ENCODE measurements at places on chromosomes 12 and 14. TPM values are rescaled to one million over a fixed set of nuclear protein-coding genes. Genes with fewer than 3 reads are reported as not detected.
A peak's percentile ranks its signal among the peaks of the same experiment; 100 is the strongest.

DNA sequence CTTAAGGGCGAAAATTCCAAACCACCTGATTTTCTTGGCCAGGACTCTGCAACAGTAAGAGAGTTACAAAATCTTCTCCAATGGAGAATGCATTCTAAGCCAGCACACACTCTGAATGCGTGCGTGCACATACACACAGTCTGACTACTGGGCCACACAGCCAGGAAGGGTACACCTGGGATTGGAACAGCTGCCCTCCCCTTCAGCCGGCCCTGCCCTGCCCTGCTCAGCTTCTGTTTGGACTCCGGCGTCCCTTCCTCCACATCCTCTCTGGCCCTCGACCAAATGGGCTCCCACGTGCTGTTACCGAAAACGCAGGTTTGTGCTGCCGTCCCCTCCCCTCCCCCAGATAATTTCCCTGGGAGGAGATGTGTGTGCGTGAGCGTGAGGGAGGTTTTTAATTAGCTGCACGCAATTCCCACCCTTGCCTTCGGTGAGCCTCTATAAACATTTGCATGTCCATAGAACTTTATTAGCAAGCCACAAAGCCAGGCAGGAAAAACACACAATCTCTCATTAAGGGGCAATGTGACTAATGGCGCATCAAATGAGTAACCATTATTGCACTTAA lies 43.0 kb downstream of the CCNK start:
- DNase-seq: no peak

DNA sequence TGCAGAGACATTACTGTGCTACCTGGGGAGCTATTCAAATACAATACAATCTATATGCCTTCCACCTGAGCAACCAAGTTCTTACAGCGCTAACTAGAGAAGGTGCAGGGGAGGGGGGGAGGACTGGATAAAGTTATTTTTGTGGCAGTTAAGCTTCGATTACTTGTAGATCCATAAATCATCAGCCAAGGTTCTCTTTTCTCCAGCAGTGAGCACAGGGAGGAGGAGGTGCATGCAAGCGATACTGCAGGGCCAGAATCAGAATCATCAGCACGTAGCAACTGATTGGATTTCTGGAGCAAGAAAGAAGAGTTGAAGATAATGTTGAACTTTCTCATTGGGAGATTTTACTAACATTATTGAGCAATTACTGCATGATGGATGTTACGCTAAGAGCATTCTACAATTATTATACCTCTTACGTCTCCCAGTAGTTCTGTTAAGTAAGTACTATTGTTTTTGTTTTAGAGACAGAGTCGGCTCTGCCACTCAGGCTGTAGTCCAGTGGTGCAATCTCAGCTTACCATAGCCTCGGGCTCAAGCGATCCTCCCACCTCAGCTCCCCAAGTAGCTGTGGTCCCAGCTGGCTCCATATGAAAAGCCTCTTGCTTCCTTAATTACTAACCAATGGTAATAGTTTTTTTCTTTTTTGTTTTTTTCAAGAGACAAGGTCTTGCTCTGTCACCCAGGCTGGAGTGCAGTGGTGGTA lies 74.6 kb upstream of the EEA1 start:
- no peak for DNase-seq

DNA sequence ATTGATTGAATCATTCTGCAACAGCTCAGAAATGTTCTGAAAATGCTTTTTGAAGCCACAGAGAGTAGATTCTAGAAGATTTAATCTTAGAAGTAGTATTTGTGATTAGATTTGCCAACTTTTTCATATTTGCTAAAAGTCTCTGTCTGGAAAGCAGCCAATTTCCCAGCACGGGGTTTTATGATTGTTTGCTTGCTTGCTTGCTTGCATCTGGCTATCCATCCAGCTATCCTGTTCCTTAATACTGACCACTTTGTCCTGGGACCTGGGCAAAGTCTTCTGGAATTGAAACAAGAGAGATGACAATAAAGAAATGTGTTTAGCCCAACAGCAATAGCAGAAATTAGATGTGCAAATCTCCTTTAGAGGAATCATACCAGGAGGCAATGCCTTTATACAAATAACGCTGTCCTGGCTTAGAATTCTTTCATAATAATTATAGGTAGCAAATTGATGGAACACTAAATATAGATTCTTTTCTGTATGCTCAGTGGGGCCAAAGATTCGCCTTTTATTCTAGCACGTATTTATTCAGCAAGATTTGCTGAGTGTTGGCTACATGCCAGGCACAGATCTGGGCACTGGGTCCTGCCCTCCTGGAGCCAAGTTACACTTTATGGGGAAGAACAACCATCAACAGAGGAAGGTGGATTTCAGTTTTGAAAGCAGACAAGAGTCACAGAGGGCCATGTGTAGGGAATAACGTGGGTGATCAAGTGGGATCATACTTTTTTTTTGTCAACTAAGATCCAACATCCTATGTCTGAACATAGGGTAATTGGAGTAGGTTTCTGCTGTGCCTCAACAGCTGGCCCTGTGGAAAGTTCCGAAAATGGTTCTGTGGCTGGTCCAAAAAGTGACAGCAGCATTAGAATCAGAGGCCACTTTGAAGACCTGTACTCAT lies 25.3 kb downstream of the MYBPC1 start:
- DNase-seq: no peak

- no peak for DNase-seq
Measured at GRCh38 chr12:15222219-15222618, 1.0 kb upstream of the RERG start.

GRCh38 chr12:102534899-102535298 lies 54.5 kb upstream of the IGF1 start:
- DNase-seq: peak; percentile 19

GRCh38 chr12:10634427-10634826 lies 21.0 kb upstream of the MAGOHB start:
- DNase-seq: no peak

DNA sequence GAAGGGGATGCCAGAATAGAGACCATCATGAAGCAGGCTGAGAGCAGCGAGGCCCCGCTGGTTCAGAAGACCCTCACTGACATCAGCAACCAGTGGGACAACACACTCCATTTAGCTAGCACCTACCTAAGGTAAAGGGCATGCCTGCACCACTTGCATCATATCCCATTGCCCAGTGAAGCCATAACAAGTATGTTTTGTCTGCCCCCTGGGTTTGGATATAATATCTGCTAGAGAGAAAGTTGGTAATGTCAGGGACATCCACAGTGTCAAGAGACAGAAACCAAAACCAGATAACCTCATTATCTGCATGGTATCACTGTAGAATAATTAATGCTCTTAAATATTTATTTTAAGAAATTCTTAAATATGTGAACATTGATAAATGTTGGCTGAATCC lies 173.8 kb downstream of the SYNE2 start:
- no peak for DNase-seq

- no peak for DNase-seq
Measured at GRCh38 chr12:111242184-111242583, 126.7 kb downstream of the PHETA1 start.

DNA sequence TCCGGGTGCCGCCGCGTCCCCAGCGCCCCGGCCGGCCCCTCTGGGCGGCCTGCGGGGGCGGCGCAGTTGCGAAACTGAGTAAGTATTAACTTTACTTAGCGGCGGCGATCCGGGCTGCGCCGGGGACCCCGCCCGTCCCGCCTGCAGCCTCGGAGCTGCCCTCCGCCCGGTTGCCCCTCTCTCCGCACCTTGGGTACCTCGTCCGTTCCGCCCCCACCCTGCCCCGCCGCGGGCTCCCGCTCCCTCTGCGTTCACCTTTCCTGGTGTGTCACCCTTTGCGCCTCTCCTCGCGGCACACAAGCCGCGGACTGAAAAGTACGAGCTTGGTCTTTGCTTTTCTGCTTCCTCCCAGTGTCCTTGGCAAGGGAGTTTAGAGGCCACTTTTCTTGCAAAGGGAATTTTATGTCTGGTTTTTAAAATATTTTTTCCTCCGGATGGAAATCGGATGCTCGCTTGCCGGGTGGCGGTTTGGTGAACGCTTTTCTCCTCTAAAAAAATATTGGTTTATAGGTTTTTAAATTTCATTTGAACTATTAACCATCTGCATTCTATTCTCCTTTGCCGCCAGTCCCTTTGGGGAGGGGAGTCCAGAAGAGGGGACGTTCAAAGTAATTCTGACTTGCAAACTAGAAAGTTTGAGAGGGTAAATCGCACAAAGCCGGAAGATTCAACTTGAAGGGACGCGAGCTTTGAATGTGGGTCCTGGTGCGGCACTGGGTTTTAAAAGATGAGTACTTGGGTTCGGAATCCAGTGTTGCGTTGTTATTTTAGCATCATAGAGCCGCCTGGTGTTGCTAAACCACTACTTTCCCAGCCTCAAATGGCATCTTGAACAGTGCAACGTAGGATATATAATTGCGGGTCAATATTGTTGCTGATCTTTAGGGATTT lies 834 bp downstream of the RASSF8 start:
- DNase-seq: peak; percentile 33

- DNase-seq: no peak
Measured at GRCh38 chr12:38785381-38785780, 120.0 kb downstream of the CPNE8 start.

GRCh38 chr12:63397807-63398206 lies 246.8 kb upstream of the AVPR1A start:
- no peak for DNase-seq

GRCh38 chr12:124432376-124432775 lies 135.0 kb downstream of the NCOR2 start:
- DNase-seq: no peak

DNA sequence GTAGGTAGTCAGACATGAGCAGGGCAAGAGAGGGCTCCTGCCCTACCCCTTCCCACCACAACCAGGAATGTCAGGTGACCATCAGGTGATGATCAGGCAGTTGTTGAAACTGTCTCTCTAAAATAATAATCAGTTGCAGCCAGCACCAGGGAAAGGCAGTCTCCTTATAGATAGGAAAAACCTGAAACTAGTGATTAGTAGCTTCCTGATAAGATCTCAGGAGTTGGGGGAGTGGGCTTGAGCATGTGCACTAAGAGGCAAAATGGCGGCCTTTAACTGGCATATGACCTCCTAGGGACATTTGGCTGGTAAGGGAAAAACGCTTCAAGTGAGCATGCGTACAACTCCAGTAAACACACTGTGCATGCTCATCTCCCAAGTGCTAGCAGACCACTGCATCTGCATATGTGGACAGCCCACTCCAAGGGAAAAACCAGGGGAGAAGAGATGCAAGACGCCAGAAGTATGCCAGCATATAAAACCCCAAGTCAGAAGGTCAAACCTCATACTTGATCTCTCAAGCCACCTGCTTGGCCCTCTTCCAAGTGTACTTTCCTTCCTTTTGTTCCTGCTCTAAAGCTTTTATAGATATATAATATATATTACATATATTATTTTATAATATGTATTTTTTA lies 37.1 kb downstream of the TGFB3 start:
- DNase-seq: no peak

GRCh38 chr12:97520106-97520505 lies 57.5 kb downstream of the RMST start:
- DNase-seq: no peak

DNA sequence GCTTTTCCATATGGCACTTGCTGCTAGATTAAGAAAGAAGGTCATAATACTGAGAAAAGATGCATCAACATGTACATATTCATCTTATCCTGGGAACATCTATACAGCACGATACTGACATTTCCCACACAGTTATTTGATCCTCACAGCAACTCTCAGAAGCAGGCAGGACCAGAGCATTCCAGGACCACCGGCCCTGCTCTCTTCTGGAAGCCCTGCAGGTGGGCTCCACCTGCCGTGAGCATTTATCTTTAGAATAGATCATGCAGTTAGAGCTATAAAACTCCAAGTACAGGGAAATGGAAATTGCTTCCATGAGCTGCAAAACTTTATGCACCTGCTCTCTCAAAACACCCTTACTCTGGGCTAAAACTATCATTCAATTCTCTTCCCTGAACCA lies 5.5 kb upstream of the BDKRB1 start:
- no peak for DNase-seq

DNA sequence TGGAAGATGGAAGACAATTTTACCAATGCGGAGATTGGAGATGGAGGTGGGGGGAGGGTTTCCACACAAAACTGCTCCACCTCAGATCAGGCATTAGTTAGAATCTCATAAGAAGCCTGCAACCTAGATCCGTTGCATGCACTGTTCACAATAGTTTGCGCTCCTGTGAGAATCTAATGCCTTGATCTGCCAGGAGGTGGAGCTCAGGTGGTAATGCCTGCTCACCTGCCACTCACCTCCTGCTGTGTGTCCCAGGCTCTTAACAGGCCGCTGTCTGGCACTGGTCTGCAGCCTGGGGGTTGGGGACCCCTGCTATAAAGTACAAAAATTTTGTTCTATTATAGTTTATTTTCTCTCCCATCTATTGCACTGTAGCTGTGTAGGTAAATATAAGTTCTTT lies 84.9 kb upstream of the FOXG1 start:
- DNase-seq: no peak

DNA sequence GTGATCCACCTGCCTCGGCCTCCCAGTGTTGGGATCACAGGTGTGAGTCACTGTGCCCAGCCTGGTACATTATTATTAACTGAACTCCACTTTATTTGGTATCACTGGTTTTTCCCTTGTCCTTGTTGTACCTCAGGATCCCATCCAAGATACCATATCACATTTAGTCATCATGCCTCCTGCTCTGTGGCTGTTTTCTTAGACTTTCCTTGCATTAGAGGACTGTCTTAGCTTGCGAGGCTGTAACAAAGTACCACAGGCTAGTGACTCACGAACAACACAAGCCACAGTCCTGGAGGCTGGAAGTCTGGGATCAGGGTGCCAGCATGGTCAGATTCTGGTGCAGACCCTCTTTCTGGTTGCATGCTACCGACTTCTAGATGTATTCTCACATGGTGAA lies 12.2 kb downstream of the KLC1 start:
- no peak for DNase-seq

DNA sequence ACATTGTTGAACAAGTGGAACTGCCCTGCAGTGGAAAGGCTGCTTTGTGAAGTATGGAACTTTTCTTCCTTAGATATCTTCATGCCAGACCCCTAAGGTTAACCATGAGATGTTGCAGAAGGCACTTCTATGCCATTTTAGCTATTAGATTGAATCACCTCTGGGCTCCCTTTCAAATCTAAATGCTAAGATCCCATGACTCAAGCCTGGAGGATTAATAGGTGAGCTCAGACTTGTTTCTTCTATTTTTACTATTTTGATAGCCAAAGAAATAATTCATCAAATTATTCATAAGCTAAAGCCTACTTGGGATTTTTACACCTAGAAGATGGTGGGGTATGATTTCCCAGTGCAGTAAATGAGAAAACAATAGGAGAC lies 64.3 kb downstream of the DAD1 start:
- no peak for DNase-seq

Gene ABHD12B
- 9.6 TPM for total RNA-seq

Gene GSC
- total RNA-seq: 55.8 TPM

Gene PIK3C2G
- not detected for total RNA-seq

Gene ESPL1
- total RNA-seq: 43.6 TPM

Gene COQ5
- 56.8 TPM for total RNA-seq

Data from H7 (cell line).